ENCODE measurements at places on chromosomes 16 and 17.

DNA sequence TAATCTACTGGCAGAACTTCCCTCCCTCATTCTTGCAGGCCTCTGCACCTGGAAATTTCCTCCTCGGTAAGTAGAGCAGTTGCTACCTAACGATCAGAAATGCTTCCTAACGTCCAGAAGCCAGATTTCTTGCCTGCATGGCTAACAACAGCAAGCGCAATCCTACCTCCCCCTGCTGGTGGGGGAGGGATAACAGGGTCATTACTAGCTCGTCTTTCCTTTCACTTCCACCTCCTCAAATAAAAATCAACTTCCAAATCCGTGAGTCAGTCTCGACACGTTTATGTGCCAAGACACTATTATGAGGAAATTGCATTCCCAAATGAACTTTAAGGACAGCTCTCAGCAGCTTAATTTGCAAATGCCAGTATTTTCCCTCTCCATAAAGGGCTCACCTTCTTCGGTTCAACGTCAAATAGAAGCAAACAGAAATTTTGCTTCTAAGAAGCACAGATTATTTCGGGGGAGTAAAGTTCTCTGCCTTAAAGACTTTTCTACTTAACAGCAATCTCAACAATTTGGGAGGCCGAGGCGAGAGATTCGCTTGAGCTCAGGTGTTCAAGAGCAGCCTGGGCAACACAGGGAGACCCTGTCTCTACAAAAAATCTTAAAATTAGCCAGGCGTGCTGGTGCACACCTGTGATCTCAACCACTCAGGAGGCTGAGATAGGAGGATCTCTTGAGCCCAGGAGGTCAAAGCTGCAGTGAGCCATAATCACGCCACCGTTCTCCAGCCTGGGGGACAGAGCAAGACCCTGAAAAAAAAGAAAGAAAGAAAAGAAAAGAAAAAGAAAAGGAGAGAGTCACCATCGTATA is 188.6 kb upstream of the PSMD7 start:
- DNase-seq = no peak

GRCh38 chr17:41575336-41575735 is 3.5 kb upstream of the KRT9 start:
- DNase-seq = no peak

DNA sequence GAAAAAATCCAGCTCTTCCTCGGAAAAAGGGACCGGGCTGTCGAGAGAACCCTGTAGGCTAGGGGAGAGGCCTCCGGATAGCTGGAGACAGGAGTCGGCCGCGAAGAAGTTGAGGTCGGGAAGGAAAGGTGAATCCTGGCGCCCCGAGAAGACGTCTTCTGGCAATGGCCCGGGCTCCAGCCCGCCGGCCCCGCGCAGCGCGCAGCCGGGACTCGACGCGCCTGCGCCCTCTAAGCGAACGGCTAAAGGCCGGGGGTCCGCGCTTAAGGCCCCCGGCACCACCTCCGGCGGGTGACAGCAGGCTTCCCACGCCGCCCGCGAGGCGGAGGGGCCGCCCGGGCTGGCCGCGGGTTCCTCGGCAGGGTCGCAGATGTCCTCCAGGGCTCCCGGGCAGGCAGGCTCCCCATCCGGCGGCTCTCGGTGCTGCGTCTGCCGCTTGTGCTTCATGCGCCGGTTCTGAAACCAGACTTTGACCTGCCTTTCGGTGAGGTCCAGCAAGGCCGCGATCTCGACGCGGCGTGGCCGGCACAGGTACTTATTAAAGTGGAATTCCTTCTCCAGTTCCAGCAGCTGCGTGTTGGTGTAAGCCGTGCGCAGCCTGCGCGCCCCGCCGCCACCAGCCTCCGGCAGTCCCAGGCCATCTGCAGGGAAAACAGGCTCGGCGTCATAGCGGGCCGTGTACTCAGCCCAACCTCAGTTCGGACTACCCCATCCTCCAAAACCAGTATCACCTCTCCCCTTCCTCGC is 1.6 kb downstream of the HOXB2 start:
- no peak for DNase-seq

DNA sequence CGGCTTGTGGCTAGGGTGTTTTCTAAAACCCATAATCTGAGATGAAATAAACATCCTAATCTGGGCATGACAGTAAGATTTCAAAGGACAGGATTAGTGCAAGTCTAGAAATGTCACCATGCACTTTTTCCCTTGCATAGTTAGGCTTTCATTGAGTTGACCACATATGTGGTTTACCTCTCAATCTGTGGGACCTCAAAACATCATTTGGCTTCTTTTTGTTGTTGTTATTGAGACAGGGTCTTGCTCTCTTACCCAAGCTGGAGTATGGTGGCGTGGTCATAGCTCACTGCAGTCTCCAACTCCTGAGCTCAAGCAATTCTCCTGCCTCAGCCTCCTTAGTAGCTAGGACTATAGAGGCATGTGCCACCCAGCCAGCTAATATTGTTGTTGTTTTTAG is 197.8 kb downstream of the CEP112 start:
- DNase-seq = no peak

GRCh38 chr16:10992797-10993196 is 48.4 kb downstream of the CLEC16A start:
- DNase-seq = no peak

DNA sequence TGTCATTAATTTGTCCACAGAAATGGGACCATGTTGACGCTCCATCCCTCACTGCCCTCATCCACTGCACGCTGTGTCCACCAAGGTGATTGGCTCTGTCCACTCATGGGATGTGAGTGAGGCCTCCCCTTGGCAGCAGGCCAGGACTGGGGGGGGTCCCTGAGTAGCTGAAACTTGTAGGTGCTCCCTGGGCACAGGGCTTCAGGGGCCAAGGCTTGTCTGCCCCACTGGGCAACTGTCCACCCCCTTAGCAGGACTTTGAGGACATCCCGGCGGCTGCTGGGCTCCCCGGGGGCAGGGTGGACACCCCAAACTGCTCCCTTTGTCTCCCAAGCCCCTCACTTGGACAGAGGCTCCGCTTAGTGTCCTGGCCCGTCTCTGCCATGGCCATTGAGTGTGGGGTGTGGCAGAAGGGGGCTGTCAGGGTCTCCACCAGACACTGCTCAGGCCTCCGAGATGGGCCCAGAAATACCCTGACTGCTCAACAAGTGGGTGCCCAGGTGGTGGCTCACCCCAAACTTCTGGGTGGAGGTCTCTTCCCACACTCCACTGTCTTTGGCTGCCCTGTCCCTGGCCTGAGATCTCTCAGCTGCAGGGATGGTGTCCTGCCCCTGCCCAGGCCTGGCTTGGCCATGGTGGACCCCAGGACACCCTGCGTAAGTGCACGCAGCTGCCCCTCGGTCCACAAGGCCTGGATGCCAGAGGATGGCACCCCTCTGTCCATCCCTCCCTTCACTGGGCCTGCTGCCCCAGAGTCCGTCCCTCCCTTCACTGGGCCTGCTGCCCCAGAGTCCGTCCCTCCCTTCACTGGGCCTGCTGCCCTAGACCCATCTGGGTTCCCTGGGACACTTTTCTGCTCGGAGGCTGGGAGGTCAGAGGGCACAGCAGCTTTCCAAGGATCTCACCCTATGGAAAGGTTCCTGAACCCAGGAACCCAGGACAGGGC is 2.9 kb upstream of the RAB40C start:
- no peak for DNase-seq

All from stimulated activated CD8-positive, alpha-beta memory T cell treated with anti-CD3 and anti-CD28 coated beads, Interleukin-7, amount 100 ng/mL, for 1 hour (primary cell).